Fibroblast of skin of abdomen (primary cell): ENCODE measurements at places on chromosomes 13 and 19.
A peak's percentile ranks its signal among the peaks of the same experiment; 100 is the strongest.

GRCh38 chr13:60933638-60934037, 482.0 kb downstream of the PCDH20 start:
- no peak for DNase-seq

GRCh38 chr13:75090872-75091615, 390.9 kb downstream of the TBC1D4 start:
- DNase-seq: no peak

DNA sequence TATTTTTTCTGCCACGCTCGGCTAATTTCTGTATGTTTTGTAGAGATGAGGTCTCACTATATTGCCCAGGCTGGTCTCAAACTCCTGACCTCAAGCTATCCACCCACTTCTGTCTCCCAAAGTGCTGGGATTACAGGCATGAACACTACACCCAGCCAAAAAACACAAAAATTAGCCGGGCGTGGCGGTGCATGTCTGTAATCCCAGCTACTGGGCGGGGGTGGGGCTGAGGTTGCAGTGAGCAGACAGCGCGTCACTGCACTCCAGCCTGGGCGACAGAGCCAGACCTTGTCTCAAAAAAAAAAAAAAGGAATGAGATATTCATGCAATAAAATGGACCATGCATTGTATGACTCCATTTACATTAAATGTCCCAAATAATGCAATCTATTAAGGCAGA, 32.2 kb downstream of the VASP start:
- DNase-seq: no peak

GRCh38 chr13:73225990-73226389, 167.2 kb downstream of the KLF5 start:
- DNase-seq: no peak

GRCh38 chr19:45440873-45441654, 17.3 kb upstream of the ERCC1 start:
- DNase-seq: peak; percentile 50

- no peak for DNase-seq
These were observed 4.3 kb upstream of the USF2 start for GRCh38 chr19:35264268-35265125.

DNA sequence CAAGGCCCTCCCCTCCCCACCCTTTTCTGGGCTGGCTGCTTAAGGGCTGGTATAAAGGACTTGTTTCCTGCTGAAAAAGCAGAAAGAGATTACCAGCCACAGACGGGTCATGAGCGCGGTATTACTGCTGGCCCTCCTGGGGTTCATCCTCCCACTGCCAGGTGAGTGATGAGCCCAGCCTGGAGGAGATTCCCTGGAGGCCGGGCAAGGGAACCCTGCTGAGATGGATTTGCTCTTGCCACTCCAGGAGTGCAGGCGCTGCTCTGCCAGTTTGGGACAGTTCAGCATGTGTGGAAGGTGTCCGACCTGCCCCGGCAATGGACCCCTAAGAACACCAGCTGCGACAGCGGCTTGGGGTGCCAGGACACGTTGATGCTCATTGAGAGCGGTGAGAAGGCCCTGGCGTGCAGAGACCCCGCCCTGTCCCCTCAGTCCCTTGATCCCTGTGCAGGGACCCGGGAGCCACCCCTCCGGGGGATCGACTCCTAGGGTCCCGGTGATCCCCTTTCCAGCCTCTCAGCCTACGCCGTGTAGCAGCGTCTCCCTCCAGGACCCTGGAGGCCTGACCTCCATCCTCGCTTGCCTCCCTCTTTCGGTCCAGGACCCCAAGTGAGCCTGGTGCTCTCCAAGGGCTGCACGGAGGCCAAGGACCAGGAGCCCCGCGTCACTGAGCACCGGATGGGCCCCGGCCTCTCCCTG, at the start of gene CD177:
TSS of gene CD177 (plus strand) at position 81 of the 699 bp plus-strand sequence. CDS start at position 110, 29 bp downstream.
- no peak for DNase-seq

DNA sequence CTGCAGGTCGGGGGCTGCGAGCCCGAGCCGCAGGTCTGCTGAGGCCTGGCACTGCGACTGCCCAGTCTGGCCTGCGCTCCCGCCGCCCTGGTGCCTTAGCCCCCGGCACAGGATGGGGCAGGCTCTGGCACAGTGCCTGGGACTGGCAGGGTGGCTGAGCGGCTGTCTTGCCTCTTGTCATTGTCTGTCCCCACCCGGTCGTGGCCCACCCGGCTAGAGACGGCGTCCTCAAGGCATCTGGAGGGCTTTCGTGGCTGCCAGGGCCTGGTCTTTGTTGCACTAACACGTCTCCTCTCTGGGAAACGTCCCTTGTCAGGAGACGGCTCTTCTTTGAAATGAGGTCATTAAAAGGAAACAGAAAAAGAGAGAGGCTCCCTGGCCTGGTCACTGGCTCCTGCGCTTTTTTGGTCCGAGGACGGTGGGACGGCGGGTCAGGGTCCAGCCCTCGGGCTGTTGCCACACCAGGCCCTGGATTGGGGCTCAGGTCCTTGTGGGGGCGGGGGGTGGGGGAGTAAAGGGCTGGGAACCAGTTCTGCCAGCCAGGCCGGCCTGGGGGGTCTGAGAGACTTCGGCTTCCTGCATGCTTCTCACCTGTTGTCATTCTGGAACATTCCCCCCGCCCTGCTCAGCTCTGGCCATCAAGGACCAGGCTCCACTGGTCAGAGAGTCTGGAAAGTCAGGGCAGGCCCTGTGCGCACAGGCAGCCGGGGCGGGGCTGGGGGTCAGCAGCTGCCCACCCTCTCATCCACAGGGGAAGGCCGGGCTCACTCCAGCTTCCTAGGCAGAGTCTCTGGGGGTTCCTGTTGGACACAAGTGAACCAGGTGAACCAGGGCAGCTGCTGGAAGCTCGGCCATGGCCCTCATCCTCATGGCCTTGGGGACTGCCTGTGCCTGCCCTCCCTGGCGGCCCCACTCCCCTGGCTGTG, 6.2 kb upstream of the ZNF554 start:
- no peak for DNase-seq

- peak; percentile 26 for DNase-seq
These were observed 2.6 kb upstream of the MCEMP1 start for GRCh38 chr19:7674010-7675005.

GRCh38 chr13:72599178-72599743, 128.2 kb downstream of the MZT1 start:
- no peak for DNase-seq

GRCh38 chr13:66922444-66922843, 307.7 kb downstream of the PCDH9 start:
- no peak for DNase-seq

- peak; percentile 27 for DNase-seq
These were observed 698 bp downstream of the BLOC1S3 start for GRCh38 chr19:45179072-45179891.

DNA sequence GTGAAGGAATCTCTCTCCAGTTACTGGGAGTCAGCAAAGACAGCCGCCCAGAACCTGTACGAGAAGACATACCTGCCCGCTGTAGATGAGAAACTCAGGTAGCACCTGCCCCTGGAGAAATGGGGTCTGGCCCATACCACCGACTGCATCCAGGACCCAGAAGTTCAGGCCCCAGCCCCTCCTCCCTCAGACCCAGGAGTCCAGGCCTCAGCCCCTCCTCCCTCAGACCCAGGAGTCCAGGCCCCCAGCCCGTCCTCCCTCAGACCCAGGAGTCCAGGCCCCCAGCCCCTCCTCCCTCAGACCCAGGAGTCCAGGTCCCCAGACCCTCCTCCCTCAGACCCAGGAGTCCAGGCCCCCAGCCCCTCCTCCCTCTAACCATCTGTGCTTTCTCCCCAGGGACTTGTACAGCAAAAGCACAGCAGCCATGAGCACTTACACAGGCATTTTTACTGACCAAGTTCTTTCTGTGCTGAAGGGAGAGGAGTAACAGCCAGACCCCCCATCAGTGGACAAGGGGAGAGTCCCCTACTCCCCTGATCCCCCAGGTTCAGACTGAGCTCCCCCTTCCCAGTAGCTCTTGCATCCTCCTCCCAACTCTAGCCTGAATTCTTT, 3.0 kb downstream of the APOC2 start:
- no peak for DNase-seq

DNA sequence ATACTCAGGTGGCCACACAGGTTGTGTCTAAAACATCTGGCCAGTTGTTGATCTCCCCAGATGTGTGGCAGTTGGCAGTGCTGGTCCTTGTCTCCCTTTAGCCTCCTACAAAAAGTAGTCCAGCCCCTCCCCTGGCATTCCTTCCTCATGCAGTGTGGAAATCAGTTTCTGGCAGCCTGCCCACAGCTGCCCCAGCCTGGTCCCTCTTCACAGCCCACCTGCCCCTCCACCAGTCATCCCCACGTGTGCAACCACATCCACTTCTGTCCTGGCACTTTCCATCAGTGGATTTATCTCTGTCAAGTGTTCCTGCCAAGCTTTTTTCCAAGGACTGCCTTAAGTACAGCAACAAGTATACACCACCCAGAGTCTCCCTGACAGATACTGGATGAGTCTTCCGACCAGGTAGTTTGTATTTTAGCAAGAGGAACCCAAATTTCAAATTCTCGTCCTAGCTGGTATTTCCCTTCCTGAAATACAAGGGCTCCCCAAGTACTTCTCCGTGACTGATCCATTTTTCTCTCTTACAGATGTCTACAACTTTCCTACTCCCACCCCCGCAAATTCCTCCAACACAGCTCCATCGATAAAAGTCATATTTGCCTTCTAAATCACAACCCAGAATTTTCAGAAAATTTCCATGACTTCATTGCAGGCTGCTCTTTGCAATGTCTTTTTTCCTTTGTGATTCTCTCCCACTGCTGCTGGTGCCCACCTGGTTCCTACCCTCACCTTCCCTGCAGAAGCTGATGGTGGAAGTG, 313.5 kb downstream of the FOXO1 start:
- DNase-seq: no peak

GRCh38 chr13:83536941-83537340, 345.3 kb downstream of the SLITRK1 start:
- no peak for DNase-seq

DNA sequence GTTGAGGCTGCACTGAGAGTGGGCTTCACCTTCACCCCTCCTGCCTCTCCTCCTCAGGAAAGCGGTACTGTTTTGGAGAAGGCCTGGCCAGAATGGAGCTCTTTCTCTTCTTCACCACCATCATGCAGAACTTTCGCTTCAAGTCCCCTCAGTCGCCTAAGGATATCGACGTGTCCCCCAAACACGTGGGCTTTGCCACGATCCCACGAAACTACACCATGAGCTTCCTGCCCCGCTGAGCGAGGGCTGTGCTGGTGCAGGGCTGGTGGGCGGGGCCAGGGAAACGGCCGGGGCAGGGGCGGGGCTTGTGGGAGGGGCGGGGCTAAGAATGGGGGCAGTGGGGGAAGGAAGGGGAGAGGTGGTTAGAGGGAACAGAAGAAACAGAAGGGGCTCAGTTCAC, 7.5 kb downstream of the CYP2A13 start:
- no peak for DNase-seq

DNA sequence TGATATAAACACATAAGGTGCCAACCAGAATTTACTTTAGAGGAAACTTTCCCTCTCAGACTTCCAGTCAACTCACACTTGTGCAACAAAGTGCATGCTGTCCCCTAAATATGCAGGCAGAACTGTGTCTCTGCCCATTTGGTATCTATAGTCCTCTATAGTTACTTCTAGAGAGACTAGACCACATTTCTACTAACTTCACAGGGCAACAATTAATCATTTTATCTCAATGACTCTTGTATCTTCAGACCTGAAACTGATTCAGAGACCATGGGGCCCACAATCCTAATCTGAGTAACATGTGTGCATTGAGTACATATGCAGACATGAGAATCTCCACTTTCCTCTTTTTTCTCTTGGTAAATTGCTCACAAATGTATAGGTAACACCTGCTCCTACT, 158.1 kb downstream of the ZNF486 start:
- DNase-seq: no peak

- peak; percentile 32 for DNase-seq
These were observed 49.1 kb downstream of the NFIX start for GRCh38 chr19:13044231-13044836.

DNA sequence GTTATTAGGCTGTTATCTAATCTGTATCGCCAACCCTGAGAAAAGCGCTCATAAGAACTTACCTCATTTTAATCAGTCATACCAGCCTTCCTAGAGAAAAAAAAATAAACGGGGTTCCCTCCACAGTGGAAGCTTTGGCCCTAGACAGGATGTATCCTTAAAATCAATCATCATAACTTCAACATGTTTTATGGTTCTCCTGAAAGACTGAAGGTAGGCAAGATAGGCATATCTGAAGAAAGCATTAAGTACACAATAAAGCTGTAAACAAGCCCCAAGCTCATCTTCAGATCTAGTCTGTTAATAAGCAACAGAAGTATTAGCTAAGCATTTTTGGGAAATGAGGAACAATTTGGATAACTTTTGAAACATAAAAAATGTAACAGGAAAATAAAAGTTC, 18.7 kb upstream of the SERP2 start:
- DNase-seq: no peak

DNA sequence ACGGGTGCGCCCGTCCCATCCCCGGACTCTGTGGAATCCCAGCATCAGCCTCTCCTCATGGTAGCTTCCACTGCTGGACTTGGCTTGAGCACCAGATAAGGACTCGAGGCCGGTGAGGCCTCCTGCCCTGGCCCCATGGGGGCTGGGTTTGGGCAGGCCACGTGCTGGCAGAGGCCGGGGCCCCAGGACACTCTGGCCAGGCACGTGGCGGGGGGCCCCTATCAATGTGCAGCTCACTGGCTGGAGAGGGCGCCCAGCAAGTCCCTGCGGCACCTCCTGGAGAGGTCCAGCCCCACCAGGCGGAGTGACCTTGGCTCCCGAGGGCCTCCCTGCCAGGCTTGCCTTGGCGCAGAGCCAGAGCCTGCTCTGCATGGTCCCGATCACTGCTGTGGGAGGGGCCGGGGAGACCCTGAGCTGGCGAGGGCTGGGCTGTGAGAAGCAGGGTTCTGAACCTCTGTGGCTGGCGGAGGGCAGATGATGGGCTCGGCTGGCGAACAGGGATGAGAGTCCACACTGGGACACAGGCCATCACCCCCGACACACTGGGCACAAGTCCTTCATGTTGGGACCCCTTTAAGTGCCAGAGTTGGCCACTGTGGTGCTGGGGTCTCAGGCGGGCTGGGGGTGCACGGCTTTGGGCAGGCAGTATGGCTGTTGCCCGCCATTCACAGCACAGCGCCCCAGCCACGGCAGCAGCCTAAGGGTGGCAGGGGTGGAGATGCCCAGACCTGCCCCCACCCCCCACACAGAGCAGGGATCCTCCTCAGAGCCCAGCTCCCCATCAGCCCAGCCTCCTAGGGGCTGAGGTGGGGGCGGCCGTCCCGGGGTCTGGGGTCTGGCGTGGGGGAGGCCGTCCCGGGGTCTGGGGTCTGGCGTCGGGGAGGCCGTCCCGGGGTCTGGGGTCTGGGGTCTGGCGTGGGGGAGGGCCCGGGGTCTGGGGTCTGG, 19.1 kb downstream of the CEBPG start:
- DNase-seq: no peak

DNA sequence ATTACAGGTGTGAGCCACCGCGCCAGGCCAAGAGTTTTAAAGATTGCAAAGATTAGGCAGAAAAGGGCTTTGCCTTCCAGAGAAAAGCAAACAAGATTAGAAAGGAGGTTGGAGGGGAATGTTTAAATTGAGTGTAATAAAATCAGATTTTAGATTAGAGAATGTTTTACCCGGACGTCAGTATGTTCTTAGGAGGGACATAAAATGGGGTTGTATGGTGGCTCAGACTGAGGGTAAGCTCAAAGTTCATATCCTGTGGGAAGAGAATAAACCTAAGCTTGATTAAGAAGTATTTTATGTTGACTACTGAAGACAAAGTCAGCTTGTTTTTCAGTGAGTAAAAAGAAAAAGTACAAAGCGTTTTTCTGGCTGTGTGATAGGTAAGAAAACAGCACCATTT, 34.1 kb upstream of the ZNF681 start:
- DNase-seq: no peak
